Hypothalamus (tissue), 51 donors: ENCODE measurements at places on chromosomes 3 and 15.

DNA sequence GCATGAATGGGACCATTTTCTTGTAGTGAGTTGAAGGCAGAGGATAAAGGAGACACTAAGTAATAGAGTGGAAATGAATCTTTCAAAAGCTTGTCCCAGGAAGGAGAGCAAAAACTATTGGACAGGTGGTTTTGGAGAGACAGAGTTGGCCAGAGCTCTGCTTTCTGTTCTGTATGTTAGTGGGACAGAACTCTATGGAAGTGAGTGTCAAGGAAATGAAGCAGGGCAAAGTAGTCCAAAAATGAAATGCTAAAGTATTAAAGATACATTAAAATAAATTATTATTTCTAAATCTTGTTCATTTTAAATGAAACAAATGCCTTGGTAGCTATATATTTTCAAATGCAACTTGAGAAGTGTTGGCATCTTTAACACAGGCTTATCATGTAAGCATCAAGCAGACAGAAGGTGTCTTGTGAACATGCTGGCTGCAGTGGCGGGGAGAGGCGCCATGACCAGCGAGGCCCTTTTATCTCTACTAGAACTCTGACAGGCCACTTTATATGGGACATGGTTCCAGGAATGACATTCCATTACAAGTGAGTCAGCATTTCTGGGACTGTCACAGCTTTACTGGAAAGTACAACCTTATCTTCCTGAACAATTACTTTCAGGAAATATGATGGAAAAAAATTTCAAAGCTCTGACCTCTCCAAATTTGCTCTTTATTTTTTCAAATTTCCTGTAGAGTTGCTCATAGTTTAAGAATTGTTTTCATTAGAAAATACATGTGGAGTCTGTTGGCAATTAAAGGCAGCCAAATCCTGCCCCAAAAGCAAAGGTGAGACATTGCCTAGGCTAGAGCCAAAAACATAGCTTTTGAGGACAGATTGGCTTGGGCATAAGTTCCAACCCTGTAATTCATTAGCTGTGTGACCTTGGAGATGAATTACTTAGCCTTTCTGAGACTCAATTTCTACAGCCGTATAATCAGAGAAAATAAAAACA lies 106.5 kb downstream of the ECT2 start:
- no peak for DNase-seq

DNA sequence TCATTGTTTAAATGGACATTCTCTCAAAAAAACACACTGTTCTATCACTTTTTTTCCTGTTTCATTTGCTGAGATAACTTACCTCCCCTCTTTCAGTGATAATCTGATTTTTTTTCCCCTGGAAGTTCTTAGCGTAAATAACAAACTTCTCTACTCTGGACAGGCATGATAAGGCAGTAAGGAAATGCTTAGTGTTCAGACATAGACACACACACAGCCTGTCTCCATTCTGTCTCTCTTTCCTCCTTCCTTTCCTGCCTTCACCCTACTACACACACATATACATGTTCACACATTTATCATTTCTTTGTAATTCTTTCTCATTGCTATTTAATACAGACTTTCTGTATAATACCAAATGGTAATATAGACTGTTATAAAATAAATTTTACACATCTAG lies 470.8 kb upstream of the ROBO1 start:
- DNase-seq = no peak

DNA sequence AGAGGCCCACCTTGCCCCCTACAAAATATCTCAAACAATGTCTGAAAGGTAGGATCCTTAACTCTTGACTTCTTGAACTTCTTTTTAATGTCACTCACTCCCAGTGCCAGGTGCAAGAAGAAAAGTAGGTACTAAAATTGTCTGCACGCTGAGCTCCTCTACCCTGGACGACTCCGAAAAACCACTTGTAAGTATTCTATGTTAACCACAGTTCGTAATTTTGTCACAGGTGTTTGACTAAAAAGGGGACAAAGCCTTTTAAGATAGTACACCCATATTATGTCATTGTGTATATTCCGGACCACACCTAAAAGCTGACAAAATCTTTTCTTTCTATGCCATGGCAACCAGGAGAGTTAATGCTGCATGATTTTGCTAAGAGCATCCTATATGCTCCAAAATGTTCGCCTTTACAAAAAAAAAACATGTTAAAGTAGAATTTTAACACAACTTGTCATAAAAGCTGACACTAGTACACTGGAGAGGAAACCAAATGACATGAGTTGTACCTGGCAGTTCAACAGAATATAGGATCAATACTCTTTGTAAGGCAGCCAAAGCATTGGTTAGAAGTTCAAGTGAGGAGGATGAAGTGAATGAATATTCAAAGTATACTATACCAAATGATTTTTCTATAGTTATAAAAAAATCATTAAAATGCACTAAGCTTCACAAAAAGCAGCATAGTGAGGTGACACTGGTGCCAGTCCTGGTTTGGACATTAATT lies 210.5 kb downstream of the FOXP1 start:
- no peak for DNase-seq

- DNase-seq = no peak
Measured at GRCh38 chr3:57078635-57079473, 18.4 kb downstream of the SPATA12 start.

GRCh38 chr15:62108411-62108810 lies 41.6 kb downstream of the C2CD4A start:
- no peak for DNase-seq

DNA sequence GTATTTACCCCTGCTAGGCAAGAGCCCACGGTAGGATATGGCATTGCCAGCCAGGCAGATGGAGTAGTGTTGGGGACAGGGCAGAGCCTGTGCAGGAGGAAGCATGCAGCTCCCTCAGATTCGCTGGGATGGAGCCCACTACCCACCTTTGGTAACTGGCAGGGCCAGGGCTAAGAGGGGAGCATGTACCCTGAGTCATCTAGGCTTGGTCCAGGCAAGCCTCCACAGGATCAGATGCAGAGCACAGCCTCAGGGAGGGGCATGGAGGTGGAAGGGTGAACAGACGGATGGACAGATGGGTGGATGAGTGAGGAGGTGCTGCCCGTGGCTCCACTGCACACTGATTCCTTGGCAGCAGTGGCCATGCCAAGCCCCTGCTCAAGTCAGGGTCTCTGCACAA lies 33.0 kb downstream of the IL20RB start:
- DNase-seq = no peak

- DNase-seq = no peak
Measured at GRCh38 chr3:192888190-192888589, 29.5 kb downstream of the MB21D2 start.

GRCh38 chr3:34387826-34388564 lies 589.6 kb downstream of the PDCD6IP start:
- DNase-seq = no peak

GRCh38 chr3:48219543-48219942 lies 3.8 kb upstream of the CAMP start:
- no peak for DNase-seq

DNA sequence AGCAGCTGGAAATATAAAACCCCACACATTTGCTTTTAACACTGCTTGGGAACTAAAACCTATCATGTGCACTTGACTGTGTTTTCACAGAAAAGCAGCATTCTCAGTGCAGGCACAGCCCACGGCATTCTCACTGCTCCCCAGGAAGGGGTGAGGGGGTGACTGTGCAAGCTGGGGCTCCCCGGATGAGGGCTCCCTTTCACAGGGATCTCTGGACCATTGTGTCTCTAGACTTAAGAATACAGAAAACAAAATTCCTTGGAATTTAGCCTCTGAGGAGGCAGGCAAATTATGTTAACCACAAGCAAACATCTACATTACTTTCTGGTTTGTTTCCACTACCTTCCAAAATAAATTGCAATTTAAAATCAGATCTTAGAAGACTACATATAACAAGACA lies 100.3 kb downstream of the FSIP1 start:
- DNase-seq = no peak

DNA sequence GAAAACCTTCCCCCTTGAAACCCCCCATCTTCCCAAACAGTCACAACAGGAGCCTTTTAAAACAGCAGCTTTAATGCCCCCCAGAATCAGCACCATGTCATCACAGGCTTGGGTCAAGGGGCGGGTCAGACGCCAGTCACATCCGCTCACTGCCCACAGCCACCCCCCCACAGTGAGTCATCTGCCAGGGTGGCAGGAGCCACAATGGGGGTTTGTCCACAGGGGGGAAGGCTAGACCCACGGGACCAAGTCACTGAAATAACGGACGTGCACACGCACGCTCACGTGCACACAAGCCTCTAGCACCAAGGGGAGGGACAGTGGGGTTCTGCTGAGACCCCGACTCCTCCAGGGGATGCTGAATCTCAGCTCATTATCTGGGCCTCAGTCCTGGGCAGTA lies 441 bp upstream of the UCN2 start:
- peak; percentile 58 for DNase-seq

DNA sequence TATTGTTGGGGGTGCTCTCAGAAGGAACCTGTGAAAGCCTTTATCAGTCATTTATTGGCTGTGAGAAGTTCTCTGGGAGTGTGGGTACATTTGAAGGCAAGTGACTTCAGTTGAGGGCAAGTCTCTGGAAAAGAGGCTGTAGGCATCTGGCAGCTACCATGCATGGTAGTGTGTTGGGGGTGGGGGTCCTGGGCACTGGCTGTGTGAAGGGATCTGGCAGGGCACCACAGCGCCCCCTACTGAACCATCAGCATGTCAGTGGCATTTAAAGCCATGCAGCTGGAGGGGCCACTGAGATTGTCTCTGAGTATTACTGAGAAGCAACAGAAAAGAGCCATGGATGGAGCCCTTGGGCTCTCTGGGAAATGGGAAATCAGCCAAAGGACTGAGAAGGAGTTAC lies 30.6 kb downstream of the CRTAP start:
- no peak for DNase-seq

DNA sequence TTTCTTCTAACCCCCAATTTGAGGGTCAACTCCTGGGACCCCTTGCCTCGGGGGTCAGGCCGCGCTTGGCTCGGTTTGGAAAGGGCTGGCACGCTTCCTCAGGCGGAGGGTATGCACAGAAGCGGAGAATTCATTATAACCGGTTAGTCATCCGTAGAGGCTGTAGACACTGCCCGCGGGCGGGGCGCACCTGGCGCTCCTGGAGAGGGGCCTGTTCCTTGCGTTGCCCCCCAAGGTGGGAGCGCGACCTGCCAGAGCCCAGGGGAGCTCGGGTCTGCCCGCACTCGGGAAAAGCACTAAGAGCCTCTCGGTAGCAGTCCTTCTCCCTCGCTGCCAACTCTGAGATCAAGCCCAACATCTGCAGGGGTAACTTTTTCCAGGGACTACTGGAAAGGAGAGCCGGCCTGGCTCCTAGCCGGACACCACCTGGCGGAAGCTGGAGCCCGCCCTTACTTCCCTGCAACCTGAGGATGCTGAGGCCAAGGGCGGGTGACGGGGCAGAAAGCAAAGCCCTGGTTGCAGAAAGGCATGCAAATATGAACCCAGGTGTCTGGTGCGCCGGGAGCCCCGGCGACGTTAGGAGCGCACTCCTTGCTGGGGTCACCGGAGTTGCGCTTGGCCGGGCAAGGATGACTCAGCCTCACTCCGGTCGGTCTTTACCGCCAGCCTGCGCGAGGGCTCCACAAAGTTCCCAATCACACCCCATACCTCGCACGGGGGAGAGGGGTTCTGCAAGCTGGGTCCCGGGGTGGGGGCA lies 1.5 kb upstream of the CACNA2D3 start:
- no peak for DNase-seq

GRCh38 chr3:63344661-63345060 lies 66.6 kb downstream of the SYNPR start:
- no peak for DNase-seq

DNA sequence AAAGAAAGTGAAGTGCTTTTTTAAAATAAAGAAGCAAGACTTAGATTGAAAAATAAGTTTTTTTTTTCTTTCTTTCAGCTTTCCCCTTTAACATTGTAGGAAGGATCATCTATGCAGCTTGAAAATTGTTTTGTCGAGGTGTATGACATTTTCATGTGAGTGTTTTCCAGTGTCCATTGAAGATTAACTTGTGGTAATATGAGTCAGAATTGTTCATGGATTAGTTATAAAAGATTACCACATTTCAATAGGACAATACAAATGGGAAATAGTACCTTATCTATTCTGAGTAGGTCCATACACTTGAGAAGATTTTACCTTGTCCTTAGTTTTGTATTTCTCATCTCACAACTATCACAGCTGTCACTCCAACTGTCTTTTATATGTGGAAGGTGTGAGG lies 1234.7 kb downstream of the NSUN3 start:
- DNase-seq = no peak

DNA sequence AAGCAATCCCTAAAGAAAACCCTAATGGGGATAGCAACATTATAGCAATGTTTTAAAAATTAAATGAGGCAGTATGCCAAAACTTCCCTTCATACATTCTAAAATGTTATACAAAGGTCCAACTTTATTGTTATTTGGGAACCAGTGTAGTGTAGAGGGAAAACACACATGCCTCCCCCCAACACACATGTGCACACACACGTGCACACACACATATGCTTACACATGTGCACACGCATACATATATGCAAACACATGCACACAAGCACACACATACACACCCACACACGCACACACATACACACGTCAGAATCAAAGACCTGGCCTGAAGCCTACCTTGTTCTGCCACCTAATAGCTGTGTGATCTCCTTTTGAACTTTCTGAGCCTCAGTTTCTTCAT lies 83.3 kb downstream of the SCN11A start:
- no peak for DNase-seq
